ENCODE measurements at places on chromosomes 4 and X. TPM values are rescaled to one million over a fixed set of nuclear protein-coding genes. Genes with fewer than 3 reads are reported as not detected.
A peak's percentile ranks its signal among the peaks of the same experiment; 100 is the strongest.

GRCh38 chr4:145034727-145035211, 63.2 kb downstream of the ANAPC10 start:
- DNase-seq = no peak

DNA sequence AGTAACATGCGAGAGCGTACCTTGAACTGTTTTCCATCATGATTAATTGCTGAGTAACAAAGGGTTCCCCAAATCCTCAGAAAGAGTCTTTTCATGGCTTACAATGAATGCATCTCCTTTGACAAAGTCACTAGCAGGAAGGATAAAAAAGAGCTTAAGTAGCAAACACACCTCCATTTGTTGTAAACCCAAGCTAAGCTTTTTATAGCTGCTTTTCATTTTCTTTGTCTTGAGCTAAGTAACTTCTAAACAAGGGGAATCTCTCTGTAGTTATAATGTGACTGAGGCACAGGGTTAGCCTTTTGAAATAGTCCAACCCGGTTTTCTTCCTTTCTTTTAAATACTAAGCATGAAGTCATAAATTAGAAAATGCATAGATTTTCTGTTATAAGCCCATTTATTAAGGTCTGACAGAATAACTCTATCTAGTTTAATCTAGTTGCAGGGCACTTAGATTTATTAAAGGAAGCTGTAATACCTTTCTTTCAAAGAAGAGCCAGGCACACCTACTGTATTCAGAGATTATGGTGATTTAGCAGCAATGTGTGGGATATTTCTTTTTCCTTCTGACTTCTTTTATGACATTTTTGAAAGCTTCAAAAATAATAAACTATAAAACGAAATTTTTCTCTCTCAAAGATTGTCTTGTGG, 226.9 kb upstream of the SMIM31 start:
- DNase-seq = no peak

DNA sequence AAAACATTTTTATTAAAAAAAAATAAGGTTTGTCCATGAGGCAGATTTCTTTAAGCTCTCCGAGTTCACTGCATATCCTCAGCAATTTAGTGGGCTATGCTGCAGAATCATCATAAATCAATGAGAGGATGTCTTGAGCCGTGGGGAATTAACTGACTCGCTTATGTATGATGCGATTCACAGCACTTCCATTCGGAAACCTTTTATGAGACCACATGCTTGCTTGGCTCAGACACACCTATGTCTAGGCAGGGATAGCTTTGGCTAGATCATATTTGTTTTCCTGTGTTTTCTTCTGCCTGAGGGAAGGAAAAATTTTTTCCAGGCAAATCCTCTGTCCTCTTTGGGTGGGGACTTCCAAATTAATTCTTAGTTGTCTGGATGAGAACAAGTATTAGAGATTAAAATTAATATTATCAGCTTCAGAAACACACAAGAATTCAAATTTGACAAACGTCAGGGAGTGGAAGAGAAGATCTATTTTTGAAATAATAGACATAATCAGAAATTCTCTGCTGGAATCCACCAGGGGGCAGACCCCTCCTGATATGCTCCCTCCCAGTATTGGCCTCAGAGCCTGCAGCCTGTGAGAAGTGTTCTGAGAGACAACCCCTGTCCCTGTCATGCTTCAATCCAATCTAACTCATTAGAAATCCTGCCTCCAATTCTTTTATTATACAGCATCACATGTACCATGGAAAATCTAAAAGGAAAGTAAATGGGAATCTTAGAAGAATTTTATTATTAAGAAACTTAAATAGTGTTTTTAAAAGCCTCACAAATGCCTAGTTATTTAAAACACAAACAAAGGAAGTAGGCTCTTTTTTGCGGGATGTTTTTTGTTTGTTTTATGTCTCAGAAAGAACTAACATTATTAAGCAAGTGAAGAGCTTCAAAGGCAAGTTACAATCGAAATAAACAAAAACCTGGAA, 345.1 kb upstream of the TACR3 start:
- DNase-seq = peak; percentile 29

Gene ZNF732
- not detected for total RNA-seq

DNA sequence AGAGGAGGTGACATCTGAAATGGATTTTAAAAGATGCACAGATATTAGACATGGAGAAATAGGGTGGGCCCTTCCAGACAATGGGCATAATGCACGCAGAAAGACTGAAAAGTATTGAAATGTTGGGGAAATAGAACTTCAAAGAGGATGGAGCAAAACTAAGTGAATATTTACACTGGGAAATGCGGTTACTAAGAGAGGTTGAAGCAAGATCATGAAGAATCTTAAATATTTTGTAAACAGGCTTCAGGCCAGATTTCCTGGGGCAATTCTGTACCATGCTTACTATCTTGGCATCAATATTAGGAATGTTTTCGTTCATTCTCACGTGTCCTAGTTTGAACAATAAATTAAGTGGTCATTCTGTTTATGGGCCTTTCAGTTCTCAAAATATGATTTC, 216.3 kb downstream of the ADAMTS3 start:
- DNase-seq = no peak

GRCh38 chr4:134078230-134078914, 123.2 kb downstream of the PABPC4L start:
- no peak for DNase-seq

All from mucosa of gallbladder (tissue), 1 donor.